ENCODE measurements at places on chromosomes 1 and 21.

DNA sequence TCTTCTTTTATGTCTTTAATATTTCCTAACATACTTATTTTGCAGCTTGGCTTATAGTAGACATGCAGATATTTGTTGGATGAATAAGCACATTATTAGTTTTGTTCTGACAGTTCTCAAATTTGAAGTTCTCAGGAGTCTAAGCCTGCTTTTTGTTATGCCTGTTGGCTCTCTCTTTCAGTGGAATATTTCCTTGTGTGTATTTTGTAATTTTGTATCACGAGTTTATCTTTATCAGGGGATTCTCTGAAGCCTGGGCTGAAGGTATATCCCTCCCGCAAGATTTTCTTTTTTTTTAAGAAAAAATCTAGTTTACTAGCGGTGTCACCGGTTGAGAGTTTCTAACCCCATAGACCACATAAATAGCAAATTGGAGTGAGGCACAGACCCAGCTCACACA lies 105.9 kb downstream of the RGL1 start:
- no peak for DNase-seq

DNA sequence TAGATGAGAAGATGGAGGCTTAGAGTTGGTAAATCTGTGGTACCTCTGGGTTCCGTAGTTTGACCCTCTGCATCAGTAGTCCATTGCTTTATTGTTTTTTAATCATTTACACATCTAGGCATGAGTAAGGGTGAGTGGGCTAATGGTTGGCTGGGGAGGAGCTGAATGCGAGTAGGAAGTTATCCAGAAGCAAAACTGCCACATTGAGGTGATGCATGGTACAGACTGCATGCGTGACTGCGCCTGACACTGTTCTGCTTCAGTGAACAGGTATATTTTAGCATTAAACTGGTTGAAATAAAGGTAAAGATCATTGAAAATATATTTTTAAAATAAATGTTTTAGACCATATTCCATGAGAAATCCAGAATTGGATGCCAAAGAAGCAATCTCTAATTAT lies 4.4 kb downstream of the DNAJC16 start:
- no peak for DNase-seq

DNA sequence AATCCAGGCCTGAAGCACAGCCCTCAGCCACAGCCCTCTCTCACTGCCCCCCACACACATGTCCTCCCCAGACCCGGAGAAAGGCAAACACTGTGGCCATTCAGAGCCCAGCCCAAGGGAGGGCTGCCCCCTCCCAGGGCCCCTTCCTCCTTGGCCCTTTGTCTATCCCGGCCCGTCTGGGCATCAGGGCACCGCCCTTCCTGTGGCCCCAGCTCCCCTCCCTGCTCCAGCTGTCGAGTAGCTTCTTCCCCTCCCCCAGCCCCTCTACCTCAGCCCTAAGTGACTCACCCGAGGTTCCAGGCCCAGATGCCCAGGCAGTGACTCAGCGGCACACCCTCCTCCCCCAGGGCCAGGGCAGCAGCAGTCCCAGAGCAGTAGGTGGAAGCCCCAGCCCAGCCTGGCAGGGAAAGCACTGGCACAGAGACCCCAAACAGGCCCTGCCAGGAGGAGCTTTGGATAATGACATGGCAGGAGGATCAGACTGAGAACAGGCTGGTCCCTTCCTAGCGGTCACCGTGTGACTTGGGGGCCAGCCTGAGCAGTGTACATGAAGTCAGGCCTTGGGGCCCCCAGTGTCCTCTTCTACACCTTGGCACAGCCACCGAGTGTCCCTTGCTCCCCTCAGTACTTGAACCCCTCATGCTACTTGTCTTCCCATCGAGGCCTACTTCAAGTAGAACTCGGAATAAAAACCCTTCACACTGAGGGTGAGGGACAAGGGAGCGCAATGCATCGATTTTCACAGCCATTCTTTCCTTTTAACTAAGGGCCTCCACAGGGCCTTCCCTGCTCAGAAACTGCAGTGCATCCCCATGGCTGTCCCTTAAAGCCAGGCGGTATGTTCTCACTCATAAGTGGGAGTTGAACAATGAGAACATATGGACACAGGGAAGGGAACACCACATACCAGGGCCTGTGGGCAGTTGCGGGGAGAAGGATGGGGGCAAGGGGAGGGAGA lies 1.0 kb upstream of the S100A2 start:
- DNase-seq = peak; percentile 95

DNA sequence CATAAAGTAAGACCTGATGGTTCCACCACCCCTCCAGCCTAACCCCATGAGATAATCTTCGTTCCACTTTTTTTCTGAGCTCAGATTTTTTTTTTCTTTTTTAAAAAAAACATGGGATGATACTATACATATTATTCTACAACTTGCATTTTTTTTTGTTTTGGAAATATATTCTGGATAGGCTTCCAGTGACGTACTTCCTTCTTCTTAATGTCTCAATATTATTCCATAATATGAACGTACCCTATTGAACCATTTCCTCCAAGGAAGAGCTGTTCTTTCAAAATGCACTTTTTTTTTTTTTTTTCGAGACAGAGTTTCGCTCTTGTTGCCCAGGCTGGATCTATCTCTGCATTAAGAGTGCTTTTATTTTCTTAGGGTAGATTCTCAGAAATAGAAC lies 1.5 kb downstream of the EDEM3 start:
- no peak for DNase-seq

DNA sequence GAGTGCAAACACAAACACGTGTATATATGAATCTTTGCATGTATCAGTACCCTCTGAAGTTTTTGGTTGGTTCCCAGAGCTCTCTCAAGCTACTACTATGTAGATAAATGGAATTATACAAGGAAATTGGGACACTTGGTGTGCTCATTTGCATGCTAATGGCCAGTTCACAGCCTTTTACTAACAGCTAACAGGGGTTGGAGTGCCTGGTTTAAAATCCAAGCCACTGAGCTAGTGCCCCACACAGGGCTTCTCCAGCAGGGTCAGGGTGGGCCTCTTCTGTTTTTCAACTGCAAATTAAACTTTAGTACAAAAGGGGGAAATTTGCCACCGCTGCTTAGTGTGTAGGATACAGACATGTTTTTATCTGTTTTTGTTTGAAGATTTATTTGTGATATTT lies 121.0 kb downstream of the ATP5PO start:
- no peak for DNase-seq

DNA sequence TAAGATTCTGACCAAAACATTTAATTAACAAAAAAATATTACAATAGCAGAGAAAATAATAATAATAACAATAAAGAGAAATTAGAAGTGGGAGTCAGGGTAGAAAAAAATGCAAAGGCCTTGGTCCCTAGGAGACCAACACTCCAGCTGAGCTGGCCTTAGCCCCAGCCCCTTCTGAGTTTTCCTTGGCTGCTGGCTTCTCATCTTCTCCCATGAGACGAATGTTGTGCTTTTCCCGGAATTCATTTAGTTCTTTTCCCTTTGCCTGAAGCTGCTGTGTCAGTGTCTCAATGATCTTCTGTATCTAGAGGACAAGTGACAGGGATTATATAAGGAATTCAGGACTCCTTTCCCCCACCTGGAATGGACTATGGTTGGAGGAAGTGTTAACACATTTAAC lies 2.4 kb downstream of the KLHDC9 start:
- DNase-seq = no peak

GRCh38 chr1:225532240-225532944 lies 104.6 kb upstream of the LBR start:
- no peak for DNase-seq

DNA sequence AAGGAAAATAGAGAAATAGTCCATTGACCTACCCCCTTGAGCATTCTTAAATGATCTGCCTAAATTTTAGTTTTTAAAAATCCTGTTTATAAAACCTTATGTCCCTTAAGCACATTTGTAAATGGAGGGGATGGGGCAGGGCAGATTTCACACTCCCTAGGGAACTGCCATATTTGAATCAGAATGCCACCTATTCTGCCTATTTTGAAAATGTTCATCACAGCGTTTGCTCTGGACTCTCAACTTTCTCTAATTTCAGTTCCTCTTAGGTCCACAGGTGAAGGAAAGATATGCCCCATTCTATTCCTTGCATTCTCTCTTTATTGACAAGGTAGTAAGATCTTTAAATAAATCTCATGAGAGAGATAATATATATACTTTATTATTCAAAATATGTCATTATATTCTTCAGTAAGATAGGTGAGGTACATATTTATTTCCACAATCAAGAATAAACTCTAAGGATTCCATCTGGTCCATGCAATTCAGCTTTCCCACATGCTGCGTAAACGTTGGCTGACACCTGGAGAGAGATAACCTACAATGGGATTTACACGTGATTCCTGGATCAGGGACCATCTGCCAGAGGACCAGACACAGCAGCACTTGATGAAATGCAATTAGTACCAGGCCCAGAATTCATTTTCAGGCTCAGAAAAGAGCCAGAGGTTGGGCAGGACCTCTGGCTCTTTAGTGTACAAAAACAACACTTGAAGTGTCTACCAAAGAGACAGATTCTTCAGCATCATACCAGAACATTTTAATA lies 1.2 kb upstream of the LPGAT1 start:
- DNase-seq = no peak

DNA sequence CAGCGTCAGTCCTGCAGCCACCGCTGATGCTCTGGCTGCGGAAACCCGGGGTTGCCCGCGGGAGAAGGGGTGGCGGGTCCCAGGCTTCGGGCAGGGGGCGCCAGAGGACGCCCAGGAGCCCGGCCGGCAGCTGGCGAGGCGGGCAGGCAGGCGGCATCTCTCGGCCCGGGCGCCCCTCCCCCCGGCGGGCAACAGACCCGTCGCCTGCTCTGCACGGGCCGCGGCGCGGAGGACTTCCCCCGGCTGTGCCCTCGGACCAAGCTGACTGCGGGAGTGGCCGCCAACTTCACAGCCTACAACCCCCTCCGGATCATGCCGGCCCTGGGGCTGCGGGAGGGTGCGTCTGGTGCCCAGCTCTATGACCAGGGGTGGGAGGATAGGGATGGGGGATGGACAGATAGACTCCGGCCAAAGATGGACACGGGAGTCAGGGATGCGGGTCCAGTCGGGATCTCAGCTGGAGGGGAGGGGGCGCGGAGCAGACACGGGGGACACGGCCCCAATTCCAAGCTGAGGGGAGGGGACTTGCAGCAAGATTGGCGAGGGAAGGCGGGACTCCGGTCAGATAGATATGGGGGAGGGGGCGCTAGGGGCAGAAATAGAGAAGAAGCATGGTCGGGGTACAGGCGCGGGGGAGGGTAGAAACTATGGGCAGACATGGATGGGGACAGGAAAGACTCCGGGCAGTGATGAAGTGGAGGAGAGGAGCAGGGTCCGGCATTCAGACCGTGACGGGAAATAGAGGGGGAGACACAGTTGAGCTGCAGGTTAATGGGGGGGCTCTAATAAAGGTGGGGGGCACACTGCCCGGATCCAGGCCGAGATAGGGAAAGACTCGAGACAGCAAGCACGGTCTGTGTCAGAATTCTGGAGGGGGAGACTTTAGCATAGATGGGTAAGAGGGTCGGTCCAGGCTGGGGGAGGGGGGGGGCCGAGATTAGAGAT lies 1.1 kb downstream of the ADGRB2 start:
- peak; percentile 64 for DNase-seq

DNA sequence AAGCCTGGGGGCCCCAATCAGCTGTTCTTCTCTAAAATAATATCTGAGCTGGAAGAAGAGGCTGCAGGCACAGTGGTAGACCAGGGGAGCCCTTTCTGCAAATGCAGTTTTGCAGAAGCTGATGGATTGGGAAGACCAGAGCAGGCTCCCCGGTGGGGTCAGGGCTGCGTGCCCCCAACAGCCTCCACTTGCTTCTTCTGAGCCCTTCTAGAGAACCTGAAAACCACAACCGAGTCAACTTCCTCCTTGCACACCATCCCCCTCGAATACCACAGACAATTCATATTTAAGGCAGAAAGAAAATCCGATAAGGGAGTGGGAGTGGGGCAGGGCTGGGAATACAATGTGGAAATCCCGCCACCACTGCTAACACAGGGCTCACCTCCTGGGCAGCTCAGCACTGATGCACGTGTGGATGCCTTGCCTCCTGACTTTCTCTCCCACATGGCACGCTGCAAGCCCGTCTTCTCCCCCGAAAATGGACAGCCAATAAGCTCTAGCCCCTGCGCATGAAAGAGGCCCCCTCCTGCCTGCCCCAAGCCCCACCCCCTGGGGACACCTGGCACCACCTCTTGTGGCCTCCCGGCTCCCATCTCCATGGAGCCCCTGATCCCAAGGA lies 25.4 kb upstream of the ALDH4A1 start:
- no peak for DNase-seq

GRCh38 chr1:3956527-3957170 lies 56.6 kb upstream of the C1orf174 start:
- DNase-seq = no peak

DNA sequence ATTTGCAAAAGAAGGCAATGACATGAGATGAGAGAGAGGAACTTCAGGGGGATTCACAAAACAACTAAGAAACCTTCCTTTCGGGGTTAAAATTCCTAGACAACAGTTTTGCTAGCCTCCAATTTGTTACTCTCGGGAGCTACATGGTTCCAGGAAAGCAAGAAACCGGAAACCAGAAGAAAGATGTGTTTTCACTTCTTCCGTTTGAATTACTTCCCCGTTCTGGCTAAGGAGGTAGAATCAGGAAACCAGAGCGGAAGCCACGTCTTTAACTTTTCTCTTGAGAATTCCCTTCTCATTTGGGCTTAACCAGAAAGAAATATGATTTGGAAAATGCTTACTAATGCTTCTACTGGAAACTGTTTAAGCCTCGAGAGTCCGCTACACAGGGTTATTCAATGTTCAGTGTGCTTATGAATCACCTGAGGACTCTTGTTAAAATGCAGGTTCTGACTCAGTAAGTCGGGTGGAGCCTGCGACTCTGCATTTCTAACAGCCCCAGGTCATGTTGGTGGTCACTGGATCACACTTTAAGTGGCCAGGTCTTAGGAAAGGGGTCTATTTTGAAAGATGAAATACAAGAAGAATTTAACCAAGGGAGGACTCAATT lies 43.5 kb upstream of the MCOLN3 start:
- DNase-seq = no peak

- DNase-seq = no peak
Observed at GRCh38 chr1:236508593-236509027, 15.2 kb upstream of the LGALS8 start.

DNA sequence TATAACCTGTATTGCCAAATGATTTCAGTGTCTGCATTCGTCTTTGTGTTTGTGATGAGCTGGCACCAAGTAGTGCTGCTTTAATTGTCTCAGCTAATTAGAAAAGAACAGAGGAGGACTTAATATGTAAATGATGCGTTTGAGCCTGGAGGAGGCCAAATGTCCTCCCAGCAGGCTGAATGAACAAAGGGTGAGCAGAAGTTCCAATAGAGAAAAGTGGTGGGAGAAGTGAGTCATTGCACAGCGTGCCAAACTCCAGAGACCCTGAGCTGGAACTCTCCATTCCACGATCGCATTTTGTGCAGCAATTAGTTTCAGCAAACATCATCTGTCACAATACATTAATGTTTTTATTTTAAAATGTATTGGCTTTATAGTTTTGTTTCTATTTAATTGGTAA lies 17.9 kb downstream of the ETV3L start:
- no peak for DNase-seq

GRCh38 chr1:164703463-164703862 lies 144.5 kb downstream of the PBX1 start:
- no peak for DNase-seq

GRCh38 chr1:59378621-59379370 lies 81.9 kb downstream of the FGGY start:
- DNase-seq = no peak

- DNase-seq = no peak
Observed at GRCh38 chr1:184185347-184185746, 133.8 kb downstream of the TSEN15 start.
